ENCODE measurements at places on chromosomes 16 and 17. TPM values are rescaled to one million over a fixed set of nuclear protein-coding genes. Genes with fewer than 3 reads are reported as not detected.

PRR29 gene
- 2.9 TPM for polyA plus RNA-seq

HOXB1 gene
- 0.27 TPM for polyA plus RNA-seq

- DNase-seq: peak; percentile 29
Measured at GRCh38 chr17:33520426-33521330, 227.6 kb upstream of the ASIC2 start.

TPSB2 gene
- polyA plus RNA-seq: not detected

AGRP gene
- not detected for polyA plus RNA-seq

- no peak for DNase-seq
Measured at GRCh38 chr17:73060721-73061120, 31.8 kb downstream of the SLC39A11 start.

GRCh38 chr16:88005181-88005581 is 53.9 kb downstream of the BANP start:
- no peak for DNase-seq

PRAC2 gene
- polyA plus RNA-seq: not detected
